ENCODE measurements at places on chromosomes 3 and 15.
A peak's percentile ranks its signal among the peaks of the same experiment; 100 is the strongest.

DNA sequence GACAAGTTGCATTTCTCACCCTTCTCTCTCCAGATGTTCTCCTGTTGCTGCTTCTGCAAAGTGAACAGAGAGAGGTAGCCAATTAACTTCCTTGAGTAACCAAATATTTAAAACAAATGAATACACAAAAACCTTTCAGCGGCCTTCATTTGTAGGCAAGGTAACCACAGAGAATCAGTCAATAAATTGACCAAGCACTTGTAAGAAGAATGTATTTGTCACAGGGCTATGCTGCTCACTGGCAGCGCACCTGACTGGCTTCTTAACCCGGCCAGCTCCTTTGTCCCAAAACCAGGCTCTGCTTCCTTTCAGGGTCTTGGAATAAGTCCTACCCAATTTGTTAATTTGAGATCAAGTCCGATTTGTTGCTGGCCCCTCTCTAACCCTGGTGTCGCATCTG is 43.5 kb upstream of the STXBP5L start:
- no peak for DNase-seq

GRCh38 chr3:50378024-50378423 is 18.7 kb upstream of the TMEM115 start:
- no peak for DNase-seq

DNA sequence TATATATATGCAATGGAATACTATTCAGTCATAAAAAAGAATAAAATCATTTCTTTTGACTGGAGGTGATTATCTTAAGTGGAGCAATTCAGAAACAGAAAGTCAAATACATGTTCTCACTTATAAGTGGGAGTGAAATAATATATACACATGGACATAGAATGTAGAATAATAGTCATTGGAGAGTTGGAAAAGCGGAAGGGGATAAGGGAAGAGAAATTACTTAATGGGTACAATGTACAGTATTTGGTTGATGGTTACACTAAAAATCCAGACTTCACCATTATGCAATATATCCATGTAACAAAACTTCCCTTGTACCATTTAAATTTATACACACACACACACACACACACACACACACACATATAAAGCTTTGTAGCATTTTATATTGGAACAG is 84.3 kb downstream of the RAP2B start:
- no peak for DNase-seq

DNA sequence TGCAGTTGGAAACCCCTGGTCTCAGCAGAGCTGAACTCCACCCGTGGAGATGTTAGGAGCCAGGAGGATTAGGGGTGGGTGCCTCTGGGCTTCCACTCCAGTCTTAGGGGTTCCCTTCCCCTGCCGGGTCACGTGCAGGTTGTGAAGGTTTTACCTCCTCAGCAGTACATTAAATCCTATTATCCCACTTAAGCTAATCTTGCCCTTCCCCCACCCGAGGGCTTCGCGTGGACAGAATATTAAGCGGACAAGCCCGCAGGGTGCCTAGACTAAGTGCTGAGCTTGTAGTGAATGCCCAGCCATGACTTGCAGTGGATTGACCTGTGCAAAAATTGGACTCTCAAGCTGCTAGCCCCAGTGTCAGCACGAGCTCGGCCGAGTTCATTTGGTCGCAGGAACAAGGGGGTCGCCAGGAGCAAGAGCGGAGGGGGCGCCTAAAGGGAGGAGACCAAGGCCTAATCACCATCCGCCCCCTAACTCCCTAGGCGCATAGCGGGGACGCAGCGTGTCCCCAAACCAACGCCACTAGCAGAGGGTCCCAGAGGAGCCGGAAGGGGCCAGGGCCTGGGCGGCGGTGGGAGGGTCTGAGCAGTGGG is 498 bp upstream of the SEMA4B start:
- DNase-seq: no peak

- DNase-seq: no peak
Observed at GRCh38 chr3:131250466-131250865, 131.1 kb upstream of the NUDT16 start.

- DNase-seq: no peak
Observed at GRCh38 chr3:16334909-16335308, 69.9 kb downstream of the OXNAD1 start.

DNA sequence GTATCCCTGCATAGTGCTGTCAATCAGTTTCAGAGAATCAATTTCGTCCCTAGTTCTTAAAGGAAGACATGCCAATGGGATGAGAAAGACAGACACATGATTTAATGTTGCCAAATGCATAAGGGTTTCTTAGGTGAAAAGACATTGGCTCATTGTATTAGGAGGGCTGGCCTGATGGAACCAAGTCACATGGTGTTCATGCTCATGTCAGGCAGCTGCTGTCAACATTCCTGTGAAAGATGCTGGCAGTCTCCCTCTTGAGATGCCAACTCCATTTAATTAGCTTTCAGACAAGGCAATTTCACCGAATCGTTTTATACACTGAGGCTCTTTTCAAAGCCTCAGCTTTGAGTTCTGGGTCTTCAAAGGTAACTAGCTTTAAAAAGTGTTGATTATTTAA is 16.1 kb upstream of the IL1RAP start:
- DNase-seq: no peak

- no peak for DNase-seq
Observed at GRCh38 chr3:24088782-24089181, 143.7 kb downstream of the NR1D2 start.

- no peak for DNase-seq
Observed at GRCh38 chr3:2476996-2477395, 378.3 kb downstream of the CNTN4 start.

GRCh38 chr15:38667890-38668850 is 103.6 kb upstream of the RASGRP1 start:
- no peak for DNase-seq

- DNase-seq: no peak
Observed at GRCh38 chr3:152443212-152444023, 174.7 kb downstream of the MBNL1 start.

DNA sequence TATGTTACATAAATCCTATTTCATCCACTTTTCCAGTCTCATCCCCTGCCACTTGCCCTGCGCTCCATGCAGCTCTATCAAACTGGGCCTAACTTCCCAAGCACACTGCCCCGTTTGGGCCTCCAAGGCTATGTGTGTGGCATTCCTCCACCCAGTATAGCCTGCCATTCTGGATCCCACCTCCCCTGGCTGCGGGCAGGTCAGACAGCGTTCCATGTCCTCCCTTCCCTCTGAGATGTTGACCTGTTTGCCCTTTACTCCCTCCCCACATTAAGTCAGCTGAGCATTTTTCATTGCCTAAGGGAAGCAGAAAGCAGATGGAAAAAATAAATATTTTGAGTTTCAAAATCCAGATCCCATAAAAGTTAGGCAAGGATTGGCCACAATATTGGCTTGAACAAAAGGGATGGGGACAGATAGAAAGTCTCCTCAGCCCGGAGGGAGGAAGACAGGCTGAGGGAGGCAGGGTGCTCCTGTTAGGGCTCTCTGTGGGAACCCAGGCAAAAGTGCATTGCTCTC is 73.3 kb downstream of the CYP19A1 start:
- no peak for DNase-seq

GRCh38 chr3:10833855-10834414 is 17.9 kb downstream of the SLC6A11 start:
- no peak for DNase-seq

DNA sequence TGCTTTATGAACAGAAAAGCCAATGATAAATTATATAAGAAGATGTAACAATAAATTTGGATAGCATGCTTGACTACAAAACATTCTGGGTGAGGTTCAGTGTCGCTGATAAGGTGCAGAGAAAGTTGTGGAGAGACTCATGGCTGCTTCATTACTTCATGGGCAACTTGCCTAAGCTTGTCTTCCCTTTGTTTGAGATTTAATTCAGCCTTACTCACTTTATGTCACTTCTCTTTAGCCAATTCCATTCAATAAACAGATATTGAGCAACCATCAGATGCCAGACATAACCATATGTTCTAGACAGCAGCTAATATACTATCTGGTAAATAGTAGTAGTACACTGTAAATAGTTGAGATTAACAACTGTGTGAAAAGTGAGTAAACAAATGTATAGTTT is 401.5 kb upstream of the FRG2C start:
- no peak for DNase-seq

GRCh38 chr3:33437556-33438283 is 2.5 kb downstream of the UBP1 start:
- DNase-seq: peak; percentile 2

- no peak for DNase-seq
Observed at GRCh38 chr3:156648086-156648485, 26.3 kb upstream of the TIPARP start.

GRCh38 chr3:170811515-170811914 is 58.5 kb downstream of the RPL22L1 start:
- no peak for DNase-seq

GRCh38 chr15:64909546-64909945 is 2.2 kb upstream of the ANKDD1A start:
- DNase-seq: no peak

GRCh38 chr3:141116721-141117120 is 65.6 kb downstream of the SPSB4 start:
- peak; percentile 67 for DNase-seq

DNA sequence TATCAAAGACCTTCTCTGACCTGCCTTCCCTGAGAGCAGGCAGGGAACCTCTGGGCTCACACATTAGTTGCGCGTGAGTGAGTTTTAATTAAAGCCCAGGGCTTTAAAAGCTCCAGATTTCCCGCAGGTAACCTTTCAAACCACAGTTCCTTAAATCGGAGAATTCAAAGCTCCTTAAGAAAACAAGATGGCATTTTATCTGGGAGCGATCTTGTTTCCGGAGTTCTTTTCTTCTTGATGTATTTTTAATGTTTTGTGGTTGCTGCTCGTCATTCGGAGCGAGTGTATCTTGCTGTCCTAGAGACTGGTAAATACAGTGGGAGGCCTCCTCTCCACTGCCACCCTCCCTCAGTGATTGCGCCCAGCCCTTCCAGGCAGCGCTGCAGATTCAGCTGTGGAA is 284.3 kb downstream of the CLSTN2 start:
- no peak for DNase-seq

DNA sequence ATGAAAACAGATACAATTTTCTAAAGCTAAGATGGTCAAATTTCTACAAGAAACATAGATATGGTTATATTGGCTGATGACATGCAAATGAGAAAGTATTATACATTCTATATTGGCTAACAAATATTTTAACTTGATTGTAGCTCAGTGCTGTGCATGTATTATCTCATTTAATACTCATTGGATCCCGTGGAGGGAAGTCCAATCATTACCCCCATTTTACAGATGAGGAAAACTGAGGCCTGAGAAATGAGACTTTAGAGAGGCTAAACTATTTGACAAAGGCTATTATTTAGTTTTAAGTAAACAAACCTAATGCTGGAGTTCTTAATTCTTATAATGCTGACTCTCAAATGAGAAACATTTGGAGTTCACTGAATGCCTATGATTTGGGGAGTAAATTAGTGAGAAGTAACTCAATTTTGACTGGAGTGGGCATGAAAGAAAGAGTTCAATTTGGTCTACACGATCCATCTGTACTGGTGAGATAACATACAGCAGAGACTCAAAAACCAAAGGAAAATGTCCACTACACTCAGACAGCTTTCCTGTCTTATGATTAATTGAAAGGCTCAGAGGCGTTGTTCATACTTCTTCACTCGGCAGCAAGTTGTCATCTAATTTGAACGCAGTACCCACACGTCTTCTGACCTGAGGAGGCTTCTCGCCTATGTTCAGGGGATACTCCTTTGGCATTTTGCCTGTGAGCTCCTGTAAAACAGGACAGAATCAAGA is 72.2 kb upstream of the LMOD3 start:
- no peak for DNase-seq

GRCh38 chr15:66294157-66294931 is 976 bp downstream of the DIS3L start:
- DNase-seq: peak; percentile 26

DNA sequence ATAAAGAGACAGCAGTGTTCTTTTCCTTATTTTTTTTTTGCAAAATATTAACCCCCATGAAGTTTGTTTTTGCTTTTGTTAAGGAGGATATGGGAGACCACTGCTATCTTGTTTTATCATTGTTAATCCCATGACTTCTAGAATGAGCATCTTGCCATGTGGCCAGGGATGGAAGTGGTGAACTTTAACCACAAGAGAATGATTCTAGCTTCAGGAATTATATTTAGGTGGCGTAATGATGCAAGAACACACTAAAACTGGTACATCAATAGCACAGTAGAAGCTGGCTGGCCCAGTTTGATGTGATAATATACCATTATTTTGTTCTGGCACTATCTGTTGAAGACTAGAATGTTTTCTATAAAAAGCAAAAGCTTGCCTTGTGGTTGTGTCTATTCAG is 720.9 kb downstream of the GRM7 start:
- DNase-seq: no peak

DNA sequence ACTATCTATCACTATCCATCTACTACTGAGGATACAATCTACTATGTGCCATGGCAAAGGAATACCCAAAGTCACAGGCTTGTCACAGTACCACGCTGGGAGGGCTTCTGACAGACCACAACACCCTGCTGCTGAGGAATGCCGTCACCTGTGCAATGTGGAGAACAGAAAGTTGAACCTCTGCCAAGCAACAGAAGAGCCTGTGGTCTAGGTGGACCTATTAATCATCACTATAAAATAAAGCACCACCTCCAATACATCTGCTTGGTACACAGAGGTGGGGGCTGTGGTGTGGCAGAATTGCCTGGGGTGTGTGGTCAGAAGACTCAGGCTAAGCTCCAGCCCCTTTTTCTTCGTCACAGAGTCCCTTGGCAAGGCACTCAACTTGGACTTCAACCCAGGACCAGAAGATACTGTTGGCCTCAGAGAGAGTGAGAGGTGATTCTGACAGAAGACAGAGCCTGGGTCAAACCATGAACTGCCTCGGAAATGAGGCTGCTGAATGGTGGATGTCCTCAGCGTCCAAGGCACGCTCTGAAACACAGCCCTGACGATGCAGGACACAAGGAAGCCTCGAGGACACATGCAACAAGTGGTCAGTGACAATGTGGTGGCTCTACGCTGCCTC is 189.4 kb upstream of the CHRNA7 start:
- no peak for DNase-seq

DNA sequence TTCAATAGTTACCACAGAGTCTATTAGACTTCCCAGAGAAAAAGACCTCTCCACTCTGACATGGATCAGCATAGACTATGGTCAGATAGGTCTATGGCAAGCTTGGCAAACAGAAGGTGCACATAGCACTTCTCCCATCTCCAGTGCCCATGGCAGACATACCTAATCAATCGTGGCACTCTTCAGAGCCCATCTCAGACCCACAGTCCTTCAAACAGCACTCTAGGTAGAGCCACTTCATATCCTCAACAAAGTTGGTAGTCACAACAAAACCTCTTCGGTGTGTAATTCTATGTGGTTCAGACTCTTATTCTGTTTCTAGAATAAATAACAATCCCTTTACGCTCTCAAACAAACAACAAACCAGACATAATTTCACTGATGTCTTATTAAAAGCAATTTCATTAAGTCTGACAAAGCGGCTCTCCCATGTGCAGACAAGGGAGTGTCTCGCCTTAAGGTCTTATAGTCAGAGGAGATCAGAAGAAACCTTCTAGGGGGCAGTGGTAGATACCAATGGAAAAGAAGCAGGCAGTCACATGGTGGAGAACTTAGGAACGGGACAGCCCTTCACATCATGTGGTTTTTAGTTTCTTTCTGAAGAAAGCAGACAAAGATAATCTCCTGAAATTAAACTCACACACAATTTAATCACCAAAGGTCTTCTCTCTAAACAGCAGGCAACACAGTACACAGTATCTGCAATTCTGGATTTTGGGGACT is 483.4 kb downstream of the FOXP1 start:
- no peak for DNase-seq

GRCh38 chr3:98545940-98546339 is 14.2 kb downstream of the GPR15 start:
- no peak for DNase-seq

- DNase-seq: no peak
Observed at GRCh38 chr3:125302932-125303331, 72.2 kb downstream of the ZNF148 start.

Measured in muscle of arm (tissue), 14 donors.